ENCODE measurements at places on chromosomes 3 and 15. TPM values are rescaled to one million over a fixed set of nuclear protein-coding genes. Genes with fewer than 3 reads are reported as not detected.

DNA sequence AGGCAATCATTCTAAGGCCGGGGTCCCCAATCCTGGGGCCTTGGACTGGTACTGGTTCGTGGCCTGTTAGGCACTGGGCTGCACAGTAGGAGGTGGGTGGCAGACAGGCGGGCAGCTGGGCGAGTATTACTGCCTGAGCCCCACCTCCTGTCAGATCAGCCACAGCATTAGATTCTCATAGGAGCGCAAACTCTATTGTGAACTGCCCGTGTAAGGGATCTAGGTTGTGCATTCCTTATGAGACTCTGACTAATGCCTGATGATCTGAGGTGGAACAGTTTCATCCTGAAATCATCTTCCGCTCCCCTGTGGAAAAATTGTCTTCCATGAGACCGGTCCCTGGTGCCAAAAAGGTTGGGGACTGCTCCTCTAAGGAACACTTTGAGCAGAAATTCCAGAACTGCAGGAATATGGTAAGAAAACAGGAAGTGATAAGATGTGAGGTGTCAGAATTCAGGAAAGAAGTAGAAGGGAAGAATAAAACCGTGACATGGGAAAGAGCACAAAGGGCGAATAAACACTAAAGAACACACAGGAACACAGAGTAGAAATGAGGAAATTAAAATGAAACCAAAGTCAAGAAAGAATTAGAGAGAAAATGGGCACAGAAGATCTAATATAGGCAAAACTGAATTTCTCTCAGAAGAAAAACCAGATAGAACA, 57.6 kb downstream of the PDCD6IP start:
- no peak overlapping the region for H3K27ac ChIP-seq
- H3K4me1 ChIP-seq: no peaks in the 10 kb centered on the region
- no peaks in the 10 kb centered on the region for H3K27me3 ChIP-seq
- no peak for DNase-seq
- H3K36me3 ChIP-seq: peaks cover 25% of the 10 kb centered on the region

- H3K36me3 ChIP-seq: no peaks in the 10 kb centered on the region
- no peak for DNase-seq
- H3K27me3 ChIP-seq: no peaks in the 10 kb centered on the region
- no peak overlapping the region for H3K4me3 ChIP-seq
Measured at GRCh38 chr3:82202269-82202668, 440.8 kb upstream of the GBE1 start.

DNA sequence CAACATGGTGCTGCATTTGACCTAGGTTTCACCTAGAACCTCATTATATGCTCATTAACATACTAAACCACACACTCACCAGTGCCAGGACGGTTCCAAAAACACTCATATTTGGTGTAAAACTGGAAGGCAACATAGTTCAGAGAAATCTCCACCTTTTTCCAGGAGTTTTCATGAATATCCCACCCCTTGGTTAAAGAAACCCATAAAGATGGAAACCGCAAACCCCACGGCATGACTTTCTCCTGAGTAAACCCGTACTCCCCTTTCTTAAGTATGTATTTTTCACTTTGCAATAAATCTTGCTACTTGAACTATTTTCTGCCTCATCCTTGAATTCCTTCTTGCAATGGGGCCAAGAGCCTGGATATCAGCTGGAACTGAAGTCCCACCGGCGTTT, 379.3 kb downstream of the MAGI1 start:
- H3K4me3 ChIP-seq: no peak overlapping the region
- no peaks in the 10 kb centered on the region for H3K36me3 ChIP-seq
- H3K27ac ChIP-seq: no peak overlapping the region
- no peaks in the 10 kb centered on the region for H3K4me1 ChIP-seq
- H3K27me3 ChIP-seq: no peaks in the 10 kb centered on the region

Gene OTOL1
- not detected for total RNA-seq

Gene SLC25A26
- total RNA-seq: 30.9 TPM

DNA sequence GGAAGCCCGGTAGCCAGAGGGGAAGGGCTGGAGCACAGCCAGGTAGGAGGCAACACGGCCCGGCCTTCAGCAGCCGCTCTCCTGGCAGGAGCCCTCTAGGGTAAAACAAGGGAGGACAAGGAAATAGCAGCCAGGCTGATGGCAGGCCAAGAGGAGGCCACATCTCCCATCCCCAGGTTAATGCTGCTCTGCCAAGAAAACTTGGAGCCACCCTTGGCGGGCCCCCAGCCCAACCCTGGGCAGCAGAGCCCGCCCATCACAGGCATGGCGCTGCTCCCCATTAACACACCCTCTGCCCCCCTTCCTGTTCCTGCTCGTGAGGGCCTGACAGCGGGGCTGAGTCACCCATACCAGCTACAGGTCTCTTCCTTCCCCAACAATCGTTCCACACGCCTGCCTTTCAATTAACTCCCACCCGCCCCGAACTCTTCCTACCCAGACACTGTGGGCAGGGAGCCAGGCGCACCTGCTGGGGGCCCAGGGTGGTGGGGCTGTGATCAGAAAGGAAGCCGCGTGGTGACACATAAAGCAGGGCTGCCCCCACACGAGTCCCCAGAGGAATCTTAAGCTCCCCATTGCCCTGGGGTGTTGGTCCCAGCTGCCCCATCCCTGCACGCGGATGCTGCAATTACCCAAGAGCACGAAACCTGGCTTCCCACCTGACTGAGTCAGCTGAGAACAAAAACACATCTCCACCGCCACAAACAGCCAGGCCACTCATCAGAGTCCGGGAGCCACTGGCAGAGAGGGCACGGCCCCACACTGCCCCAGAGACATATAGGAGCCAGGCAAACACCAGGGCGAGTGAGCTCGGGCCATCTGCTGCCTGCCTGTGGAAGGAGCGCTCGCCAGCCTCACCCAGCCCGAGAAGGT, at the start of gene C15orf62:
TSS of gene C15orf62 (plus strand) at position 707 of the 873 bp plus-strand sequence. CDS start 516 bp downstream, outside the sequence.
- no peak within 1 kb of the TSS for H3K4me3 ChIP-seq
- H3K4me1 ChIP-seq: peaks cover 38% of the 10 kb centered on the region
- H3K27me3 ChIP-seq: no peaks in the 10 kb centered on the region
- peaks cover 17% of the 10 kb centered on the region for H3K36me3 ChIP-seq
- DNase-seq: peak; percentile 71

DNA sequence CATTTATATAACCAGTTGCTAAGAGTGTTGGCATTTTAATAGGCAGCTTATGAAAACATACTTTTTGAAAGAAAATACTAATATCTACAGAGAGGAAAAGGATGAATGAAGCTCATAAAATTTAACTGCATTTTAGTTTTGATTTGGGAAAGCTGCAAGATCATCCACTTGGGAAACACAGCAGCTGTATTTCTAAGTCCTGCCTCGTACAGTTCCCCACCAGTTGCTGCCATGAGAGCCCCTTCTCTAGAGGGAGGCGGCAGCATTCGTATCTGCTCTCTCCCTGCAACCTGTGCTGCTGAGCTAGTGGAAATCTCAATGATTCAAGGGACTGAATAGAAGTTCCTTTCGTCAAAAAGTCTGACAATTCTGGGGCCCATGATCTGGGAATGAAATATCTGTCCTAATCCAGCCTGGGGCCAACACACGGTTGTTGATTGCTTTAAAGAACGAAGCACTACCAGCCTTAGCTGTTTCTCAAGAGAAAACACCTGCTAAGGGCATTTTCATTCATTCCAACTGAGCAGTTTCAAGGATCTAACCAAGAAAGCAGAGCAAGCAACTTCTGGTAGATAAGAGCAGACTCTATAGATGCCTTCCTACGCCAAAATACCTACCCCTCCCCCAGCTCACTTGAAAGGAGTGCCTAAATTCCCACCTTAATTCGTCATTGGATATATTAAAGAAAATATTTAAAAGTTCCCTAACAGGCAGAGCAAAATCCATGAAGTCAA, 223.7 kb downstream of the MAGI1 start:
- H3K27ac ChIP-seq: no peak overlapping the region
- DNase-seq: no peak
- H3K4me1 ChIP-seq: peaks cover 15% of the 10 kb centered on the region
- no peaks in the 10 kb centered on the region for H3K36me3 ChIP-seq
- no peaks in the 10 kb centered on the region for H3K27me3 ChIP-seq

GRCh38 chr15:31230630-31231485, 95.8 kb upstream of the KLF13 start:
- H3K4me1 ChIP-seq: peaks cover 3% of the 10 kb centered on the region
- no peaks in the 10 kb centered on the region for H3K36me3 ChIP-seq
- no peak overlapping the region for H3K4me3 ChIP-seq
- H3K27me3 ChIP-seq: no peaks in the 10 kb centered on the region
- DNase-seq: peak; percentile 57
- no peak overlapping the region for H3K27ac ChIP-seq

DNA sequence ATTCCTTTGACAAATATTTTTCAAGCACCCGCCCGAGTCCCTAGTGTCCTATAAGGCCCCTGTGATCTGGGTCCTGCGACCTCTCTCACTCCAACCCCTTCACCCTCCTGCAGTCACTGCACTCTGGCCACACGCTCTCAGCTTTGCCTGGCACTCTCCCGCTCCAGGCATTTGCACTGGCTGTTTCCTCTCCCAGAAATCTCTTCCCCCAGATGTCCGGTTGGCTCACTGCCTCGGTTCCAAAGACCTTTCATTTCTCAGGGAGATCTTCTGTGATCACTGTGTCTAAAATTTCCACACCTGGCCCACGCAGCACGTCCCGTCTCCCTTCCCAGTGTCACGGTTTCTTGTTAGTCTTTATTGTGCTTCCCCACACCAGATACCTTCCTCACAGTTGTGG, 97.4 kb downstream of the WNT7A start:
- peak; percentile 14 for DNase-seq
- no peak overlapping the region for H3K4me3 ChIP-seq
- H3K36me3 ChIP-seq: no peaks in the 10 kb centered on the region
- no peaks in the 10 kb centered on the region for H3K27me3 ChIP-seq
- no peaks in the 10 kb centered on the region for H3K4me1 ChIP-seq
- H3K27ac ChIP-seq: no peak overlapping the region

GRCh38 chr15:35289024-35289617, 204.0 kb upstream of the NANOGP8 start:
- no peaks in the 10 kb centered on the region for H3K27me3 ChIP-seq
- no peaks in the 10 kb centered on the region for H3K4me1 ChIP-seq
- H3K36me3 ChIP-seq: no peaks in the 10 kb centered on the region
- no peak overlapping the region for H3K27ac ChIP-seq
- H3K4me3 ChIP-seq: no peak overlapping the region

Gene CCDC9B
- total RNA-seq: 126 TPM

GRCh38 chr3:126711121-126711760, 7.2 kb downstream of the CHCHD6 start:
- DNase-seq: no peak
- H3K4me3 ChIP-seq: no peak overlapping the region
- no peaks in the 10 kb centered on the region for H3K4me1 ChIP-seq
- no peaks in the 10 kb centered on the region for H3K36me3 ChIP-seq
- H3K27ac ChIP-seq: no peak overlapping the region

GRCh38 chr3:75332794-75333193, 331.3 kb upstream of the FRG2C start:
- no peak overlapping the region for H3K4me3 ChIP-seq
- no peaks in the 10 kb centered on the region for H3K36me3 ChIP-seq
- no peak for DNase-seq
- no peaks in the 10 kb centered on the region for H3K27me3 ChIP-seq
- H3K4me1 ChIP-seq: no peaks in the 10 kb centered on the region

Gene RAD51
- total RNA-seq: not detected

Gene DPPA4
- not detected for total RNA-seq

Gene GOLGA6A
- 0.54 TPM for total RNA-seq

DNA sequence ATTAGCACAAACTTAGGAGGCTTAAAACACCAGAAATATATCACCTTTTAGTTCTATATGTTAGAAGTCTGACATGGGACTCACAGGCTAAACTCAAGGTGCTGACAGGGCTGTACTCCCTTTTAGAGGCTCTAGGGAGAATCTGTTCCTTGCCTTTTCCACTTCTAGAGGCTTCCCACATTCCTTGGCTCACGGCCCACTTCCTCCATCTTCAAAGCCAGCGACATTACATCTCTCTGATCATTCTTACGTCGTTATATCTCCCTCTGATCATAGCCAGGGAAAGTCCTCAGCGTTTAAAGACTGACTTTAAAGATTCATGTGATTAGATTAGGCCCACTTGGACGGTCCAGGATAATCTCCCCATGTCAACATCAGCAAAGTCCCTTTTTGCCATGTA, 166.3 kb downstream of the GREM1 start:
- DNase-seq: peak; percentile 8
- H3K4me1 ChIP-seq: no peaks in the 10 kb centered on the region
- no peaks in the 10 kb centered on the region for H3K36me3 ChIP-seq
- no peak overlapping the region for H3K27ac ChIP-seq

- H3K27ac ChIP-seq: no peak overlapping the region
- H3K4me1 ChIP-seq: no peaks in the 10 kb centered on the region
- DNase-seq: no peak
- no peaks in the 10 kb centered on the region for H3K36me3 ChIP-seq
- H3K27me3 ChIP-seq: no peaks in the 10 kb centered on the region
Measured at GRCh38 chr3:13137941-13138832, 65.0 kb upstream of the IQSEC1 start.

- no peak overlapping the region for H3K27ac ChIP-seq
- H3K36me3 ChIP-seq: no peaks in the 10 kb centered on the region
- H3K4me3 ChIP-seq: no peak overlapping the region
Measured at GRCh38 chr3:39053696-39054095, 1.9 kb downstream of the WDR48 start.

Gene GATM
- 62.3 TPM for total RNA-seq

- peaks cover 38% of the 10 kb centered on the region for H3K4me1 ChIP-seq
- peaks cover 8% of the 10 kb centered on the region for H3K36me3 ChIP-seq
- peak overlapping the region; percentile 97 for H3K27ac ChIP-seq
- no peaks in the 10 kb centered on the region for H3K27me3 ChIP-seq
Measured at GRCh38 chr3:194141415-194142155, 5.6 kb downstream of the HES1 start.

Gene AP3B2
- total RNA-seq: 2.1 TPM

GRCh38 chr3:120982608-120983320, 74.8 kb downstream of the STXBP5L start:
- no peaks in the 10 kb centered on the region for H3K27me3 ChIP-seq
- H3K4me3 ChIP-seq: no peak overlapping the region
- no peak overlapping the region for H3K27ac ChIP-seq
- H3K36me3 ChIP-seq: no peaks in the 10 kb centered on the region
- no peak for DNase-seq

DNA sequence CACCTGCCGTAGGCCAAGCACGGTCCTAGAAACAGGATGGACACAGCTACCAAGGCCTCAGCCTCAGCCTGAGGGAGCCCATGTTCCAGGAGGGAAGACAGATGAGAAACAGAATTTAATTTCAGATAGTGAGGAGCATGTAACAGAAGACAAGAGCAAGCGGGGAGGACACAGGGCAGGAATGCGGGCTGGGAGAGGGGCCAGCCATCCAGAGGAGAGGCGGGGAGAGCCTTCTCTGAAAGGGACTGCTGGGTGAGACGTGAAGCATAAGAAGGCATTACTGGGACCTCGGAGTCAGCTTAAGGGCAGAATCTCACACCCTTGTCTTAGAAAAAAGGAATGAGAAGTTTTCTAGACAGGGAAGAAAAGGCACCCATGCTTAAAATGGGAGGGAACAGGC, 271.7 kb upstream of the NSMCE3 start:
- no peak overlapping the region for H3K4me3 ChIP-seq
- no peak overlapping the region for H3K27ac ChIP-seq
- no peaks in the 10 kb centered on the region for H3K4me1 ChIP-seq
- H3K27me3 ChIP-seq: no peaks in the 10 kb centered on the region
- no peak for DNase-seq

Gene ARID3B
- 6.3 TPM for total RNA-seq

All from thyroid gland (tissue), 4 donors.